ENCODE measurements at places on chromosomes 11 and 22. TPM values are rescaled to one million over a fixed set of nuclear protein-coding genes. Genes with fewer than 3 reads are reported as not detected.

DNA sequence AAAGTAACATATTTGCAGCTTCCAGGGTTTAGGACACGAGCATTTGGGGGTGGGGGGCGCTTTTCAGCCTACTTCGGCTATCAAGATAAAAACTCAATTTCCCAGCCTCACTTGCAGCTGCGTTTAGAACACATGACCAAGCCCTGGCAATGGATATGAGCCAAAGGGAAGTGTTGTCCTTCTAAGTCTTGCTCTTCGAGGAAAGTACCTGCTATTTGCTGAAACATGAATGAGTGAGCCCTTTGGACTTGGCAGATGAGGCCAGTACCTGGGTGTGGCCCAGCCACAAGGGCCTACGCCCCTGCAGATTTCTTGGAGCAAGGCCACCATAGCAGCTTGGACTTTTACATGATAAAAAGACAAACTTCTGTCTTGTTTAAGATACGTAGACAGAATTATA, 60.2 kb upstream of the SORL1 start:
- no peak for DNase-seq
- peaks cover 7% of the 10 kb centered on the region for H3K4me1 ChIP-seq
- no peaks in the 10 kb centered on the region for H3K27me3 ChIP-seq
- H3K4me3 ChIP-seq = no peak overlapping the region
- no peak overlapping the region for H3K27ac ChIP-seq

DNA sequence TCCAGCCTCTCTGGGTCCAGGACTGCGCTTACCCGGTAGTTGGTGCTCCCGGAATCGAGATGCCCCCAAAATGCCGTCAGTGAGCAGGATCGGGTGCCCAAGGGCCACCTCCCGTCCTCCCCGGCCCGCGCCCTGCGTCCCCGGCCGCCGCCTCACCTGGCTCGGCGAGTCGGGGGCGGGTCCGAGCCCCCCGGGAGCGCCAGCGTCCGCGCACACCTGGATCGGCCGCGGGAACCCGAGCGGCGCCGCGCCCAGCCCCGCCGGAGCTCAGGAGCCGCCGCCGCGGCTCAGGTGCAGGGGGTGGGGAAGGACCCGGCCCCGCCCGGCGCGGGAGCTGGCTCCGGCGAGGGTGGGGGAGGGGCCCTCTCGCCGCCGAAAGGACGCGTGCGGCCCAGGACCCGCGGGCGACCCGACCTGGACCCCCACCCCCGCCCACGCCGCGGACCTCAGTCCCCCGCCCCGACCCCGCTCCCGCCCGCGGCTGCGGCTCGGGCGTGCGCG, at the start of gene SHANK2:
Gene SHANK2 (minus strand): TSS at position 309 of the 501 bp plus-strand sequence. CDS start 105,251 bp downstream, outside the sequence.
- DNase-seq = no peak
- peak within 1 kb of the TSS; percentile 6 for H3K4me3 ChIP-seq
- H3K36me3 ChIP-seq = no peaks in the 10 kb centered on the region
- H3K27me3 ChIP-seq = peaks cover 77% of the 10 kb centered on the region
- H3K4me1 ChIP-seq = no peaks in the 10 kb centered on the region

DNA sequence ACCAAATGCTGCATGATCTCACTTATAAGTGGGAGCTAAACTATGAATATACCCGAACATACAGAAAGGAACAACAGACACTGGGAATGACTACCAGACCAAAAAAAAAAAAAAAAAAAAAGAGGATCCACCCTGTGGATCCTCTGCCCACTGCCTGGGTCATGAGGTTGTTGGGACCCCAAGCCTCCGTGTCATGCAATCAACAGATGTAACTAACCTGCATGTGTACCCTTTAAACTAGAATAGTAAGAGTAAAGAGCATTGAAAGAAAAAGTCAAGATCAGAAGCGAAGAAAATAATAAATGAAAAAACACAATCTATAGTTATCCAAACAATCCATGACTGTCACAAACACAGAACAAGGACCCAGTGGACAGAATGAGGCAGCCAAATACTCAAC, 109.5 kb upstream of the TOP3B start:
- DNase-seq = no peak
- H3K27me3 ChIP-seq = peaks cover 12% of the 10 kb centered on the region
- no peaks in the 10 kb centered on the region for H3K36me3 ChIP-seq
- no peaks in the 10 kb centered on the region for H3K4me1 ChIP-seq
- no peak overlapping the region for H3K27ac ChIP-seq

DNA sequence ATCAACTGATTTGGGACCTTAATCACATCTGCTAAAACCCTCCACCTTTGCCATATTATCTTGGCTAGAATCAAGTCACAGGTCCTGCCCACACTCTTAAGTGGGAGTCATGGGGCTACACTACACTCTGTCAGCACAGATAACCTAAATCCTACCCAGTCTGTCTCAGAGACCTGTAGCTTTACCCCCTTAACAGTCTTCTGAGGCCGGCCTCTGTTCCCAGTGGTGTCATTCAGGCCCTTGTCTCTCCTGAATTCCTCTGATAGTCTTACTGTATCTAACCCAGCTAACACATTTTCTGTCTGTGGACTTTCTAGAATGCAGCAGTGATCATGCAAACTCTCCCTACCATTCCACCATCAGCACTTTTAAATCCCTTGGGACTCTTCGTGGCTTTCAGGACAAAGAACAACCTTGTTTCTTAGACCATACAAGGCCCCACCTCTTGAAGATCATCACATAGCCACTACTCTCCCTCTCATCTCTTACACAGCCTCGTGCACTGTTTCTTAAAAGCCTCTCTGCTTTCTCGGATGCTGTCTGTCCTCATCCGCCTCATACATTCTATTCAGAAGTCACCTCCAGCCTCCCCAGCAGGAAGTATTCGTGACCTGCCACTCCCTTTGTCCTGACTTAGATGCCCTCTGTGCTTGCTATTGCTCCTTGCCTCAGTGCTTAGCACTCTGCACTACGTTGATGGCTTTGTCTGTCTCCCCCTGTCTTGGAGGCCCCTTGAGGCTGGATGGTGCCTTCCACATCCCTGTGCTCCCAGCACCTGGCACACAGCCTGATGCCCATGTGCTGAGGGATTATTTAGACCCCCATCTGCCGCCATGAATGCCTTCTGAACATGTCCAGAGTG, 57.9 kb downstream of the PANX1 start:
- H3K36me3 ChIP-seq = peaks cover 3% of the 10 kb centered on the region
- no peak overlapping the region for H3K27ac ChIP-seq
- no peak overlapping the region for H3K4me3 ChIP-seq

- H3K4me3 ChIP-seq = no peak overlapping the region
- H3K4me1 ChIP-seq = peaks cover 1% of the 10 kb centered on the region
- no peak for DNase-seq
These were observed 92.3 kb downstream of the CD44 start for GRCh38 chr11:35231076-35231860.

- H3K4me3 ChIP-seq = no peak overlapping the region
- H3K36me3 ChIP-seq = no peaks in the 10 kb centered on the region
- DNase-seq = peak; percentile 19
- H3K4me1 ChIP-seq = no peaks in the 10 kb centered on the region
- H3K27me3 ChIP-seq = no peaks in the 10 kb centered on the region
These were observed 27.5 kb downstream of the DHCR7 start for GRCh38 chr11:71420455-71421241.

GRCh38 chr11:44600839-44601383, 35.4 kb downstream of the CD82 start:
- no peak overlapping the region for H3K4me3 ChIP-seq
- H3K4me1 ChIP-seq = peaks cover 22% of the 10 kb centered on the region
- no peak for DNase-seq
- H3K27me3 ChIP-seq = no peaks in the 10 kb centered on the region
- peaks cover 42% of the 10 kb centered on the region for H3K36me3 ChIP-seq

GRCh38 chr11:131868629-131869507, 498.5 kb downstream of the NTM start:
- H3K27ac ChIP-seq = no peak overlapping the region
- no peaks in the 10 kb centered on the region for H3K36me3 ChIP-seq
- no peak overlapping the region for H3K4me3 ChIP-seq
- no peaks in the 10 kb centered on the region for H3K27me3 ChIP-seq

DNA sequence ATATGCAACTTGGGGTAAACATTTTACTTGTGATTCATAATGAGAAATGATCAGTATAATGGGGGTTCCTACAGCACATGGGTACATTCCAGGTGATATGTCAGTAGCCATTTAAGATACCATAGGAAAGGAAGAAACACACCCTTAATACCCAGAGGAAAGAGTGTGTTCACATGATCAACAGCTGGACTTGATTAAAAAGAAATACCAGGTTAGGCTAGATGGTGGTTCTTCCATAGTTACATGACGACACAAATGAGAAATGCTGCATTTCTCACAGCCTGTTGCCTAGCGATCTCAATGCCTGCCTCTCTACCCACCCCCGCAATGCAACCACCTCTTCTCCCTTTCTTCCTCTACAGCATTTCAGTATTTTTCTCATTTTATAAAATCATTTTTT, 96.8 kb downstream of the TTC28 start:
- H3K27ac ChIP-seq = no peak overlapping the region
- no peaks in the 10 kb centered on the region for H3K36me3 ChIP-seq
- no peaks in the 10 kb centered on the region for H3K4me1 ChIP-seq
- DNase-seq = no peak

GRCh38 chr11:120109531-120109930, 28.4 kb downstream of the TRIM29 start:
- H3K27ac ChIP-seq = no peak overlapping the region
- no peaks in the 10 kb centered on the region for H3K36me3 ChIP-seq
- H3K27me3 ChIP-seq = peaks cover 7% of the 10 kb centered on the region

DNA sequence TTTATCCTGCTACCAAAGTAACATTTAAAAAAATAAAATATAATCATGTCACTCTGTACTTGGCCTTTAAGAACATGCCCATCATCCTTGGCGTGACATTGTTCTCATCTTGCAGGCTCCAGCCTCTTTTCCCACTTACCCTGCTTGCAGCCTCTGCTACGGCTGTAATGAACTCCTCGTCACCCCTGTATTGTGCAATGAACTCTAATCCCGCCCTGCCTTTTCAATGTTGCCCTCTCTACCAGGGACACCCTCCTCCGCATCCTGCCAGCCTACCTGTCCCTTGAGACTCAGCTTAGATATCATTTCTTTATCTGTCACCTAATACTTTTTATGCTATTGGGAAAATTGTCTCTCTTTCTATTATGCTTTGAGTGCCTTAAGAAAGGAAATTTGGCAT, 12.6 kb upstream of the MMP20 start:
- no peak overlapping the region for H3K4me3 ChIP-seq
- H3K4me1 ChIP-seq = no peaks in the 10 kb centered on the region
- no peak overlapping the region for H3K27ac ChIP-seq

GRCh38 chr11:35943713-35944502, at the start of gene LDLRAD3:
LDLRAD3 (plus strand) TSS chr11:35944062; CDS start chr11:35944099, 37 bp downstream.
- peaks cover 40% of the 10 kb centered on the region for H3K27me3 ChIP-seq
- H3K4me1 ChIP-seq = peaks cover 6% of the 10 kb centered on the region
- peak within 1 kb of the TSS; percentile 57 for H3K4me3 ChIP-seq
- H3K27ac ChIP-seq = no peak within 1 kb of the TSS
- DNase-seq = peak; percentile 16
- no peaks in the 10 kb centered on the region for H3K36me3 ChIP-seq

GRCh38 chr11:87144252-87144651, 106.5 kb downstream of the TMEM135 start:
- no peak overlapping the region for H3K4me3 ChIP-seq
- no peak for DNase-seq
- H3K27ac ChIP-seq = no peak overlapping the region
- no peaks in the 10 kb centered on the region for H3K27me3 ChIP-seq
- H3K4me1 ChIP-seq = peaks cover 7% of the 10 kb centered on the region
- no peaks in the 10 kb centered on the region for H3K36me3 ChIP-seq

GRCh38 chr11:57646194-57646798, 3.4 kb downstream of the YPEL4 start:
- H3K4me3 ChIP-seq = no peak overlapping the region
- no peak for DNase-seq
- H3K36me3 ChIP-seq = no peaks in the 10 kb centered on the region

DNA sequence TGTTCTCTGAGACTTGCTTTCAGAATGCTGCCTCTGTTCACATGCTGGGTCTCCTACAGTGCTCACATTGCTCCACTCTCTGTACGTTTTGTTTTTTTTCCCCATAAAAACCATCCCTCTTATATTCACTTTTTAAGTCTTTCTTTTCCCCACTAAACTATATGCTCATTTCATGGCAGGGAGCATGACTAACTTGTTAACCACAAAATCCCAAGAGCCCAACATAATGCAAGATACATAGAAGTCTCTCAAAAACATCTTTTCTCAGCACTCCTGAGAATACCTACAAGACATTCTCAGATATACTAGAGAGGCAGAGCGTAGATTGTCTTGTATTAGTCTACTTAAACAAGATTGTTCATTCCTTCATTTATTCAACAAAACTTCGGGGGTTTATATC, 73.3 kb downstream of the FAM76B start:
- no peak for DNase-seq
- H3K27ac ChIP-seq = peak overlapping the region; percentile 58
- peaks cover 10% of the 10 kb centered on the region for H3K4me1 ChIP-seq
- no peaks in the 10 kb centered on the region for H3K27me3 ChIP-seq
- H3K4me3 ChIP-seq = no peak overlapping the region

- no peaks in the 10 kb centered on the region for H3K36me3 ChIP-seq
- H3K4me3 ChIP-seq = no peak overlapping the region
- no peak overlapping the region for H3K27ac ChIP-seq
- H3K27me3 ChIP-seq = no peaks in the 10 kb centered on the region
- DNase-seq = no peak
These were observed 105.6 kb downstream of the RRAS2 start for GRCh38 chr11:14253421-14253820.

DNA sequence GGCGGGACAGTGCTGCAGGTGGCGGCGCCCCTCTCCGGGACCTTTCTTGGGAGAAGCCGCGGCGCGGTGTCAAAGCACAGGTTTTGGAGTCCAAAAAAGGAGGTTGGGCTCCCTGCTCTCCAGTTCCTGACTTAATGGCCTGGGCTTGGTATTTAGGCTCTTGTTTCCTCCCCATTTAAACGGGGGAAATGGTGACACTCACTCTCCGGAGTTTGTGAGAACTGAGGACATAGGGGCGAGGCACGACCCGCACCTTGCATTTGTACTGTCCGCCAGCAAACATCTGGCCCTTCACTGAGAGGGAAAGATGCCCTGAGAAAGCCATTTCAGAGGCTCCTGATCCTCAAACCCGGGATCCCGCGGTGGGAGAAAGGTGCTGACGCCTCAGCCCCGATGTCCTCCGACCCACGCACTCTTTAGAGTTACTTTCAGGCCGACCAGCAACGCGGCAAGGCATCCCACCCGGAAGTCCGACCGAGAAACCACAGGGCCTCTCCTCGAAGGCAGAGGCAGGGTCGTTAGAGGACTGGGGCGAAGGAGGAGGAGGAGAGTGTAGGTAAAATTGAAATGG, 2.9 kb upstream of the WDR74 start:
- H3K27me3 ChIP-seq = no peaks in the 10 kb centered on the region
- no peaks in the 10 kb centered on the region for H3K36me3 ChIP-seq
- H3K4me1 ChIP-seq = peaks cover 27% of the 10 kb centered on the region

- peaks cover 18% of the 10 kb centered on the region for H3K36me3 ChIP-seq
- no peak for DNase-seq
- no peaks in the 10 kb centered on the region for H3K27me3 ChIP-seq
- no peaks in the 10 kb centered on the region for H3K4me1 ChIP-seq
These were observed 26.0 kb downstream of the NEAT1 start for GRCh38 chr11:65448418-65449105.

Gene LRRN4CL
- total RNA-seq = 0.80 TPM

Gene FXYD2
- total RNA-seq = 78.9 TPM

Gene TPBGL
- total RNA-seq = 0.05 TPM

Gene B4GALNT4
- total RNA-seq = 3.5 TPM

Gene MRPL48
- 66.6 TPM for total RNA-seq

Gene GGTLC3
- total RNA-seq = not detected

Gene OR51A7
- total RNA-seq = not detected

Gene NAP1L4
- total RNA-seq = 133 TPM
